Dermis blood vessel endothelial cell (primary cell): ENCODE measurements at places on chromosomes 12 and 14. TPM values are rescaled to one million over a fixed set of nuclear protein-coding genes. Genes with fewer than 3 reads are reported as not detected.
A peak's percentile ranks its signal among the peaks of the same experiment; 100 is the strongest.

TUBA1C gene
- total RNA-seq: 221 and 355 TPM in 2 replicates

WASHC4 gene
- 151 and 161 TPM in 2 replicates for total RNA-seq

CLBA1 gene
- total RNA-seq: 3.7 and 4.6 TPM in 2 replicates

KLRB1 gene
- not detected in 2 replicates for total RNA-seq

PRIM1 gene
- total RNA-seq: 7.7 and 12.4 TPM in 2 replicates

DDX51 gene
- 6.8 and 7.5 TPM in 2 replicates for total RNA-seq

MSI1 gene
- total RNA-seq: not detected in 2 replicates

RFX4 gene
- total RNA-seq: not detected in 2 replicates

TCL1B gene
- total RNA-seq: not detected in 2 replicates

DNA sequence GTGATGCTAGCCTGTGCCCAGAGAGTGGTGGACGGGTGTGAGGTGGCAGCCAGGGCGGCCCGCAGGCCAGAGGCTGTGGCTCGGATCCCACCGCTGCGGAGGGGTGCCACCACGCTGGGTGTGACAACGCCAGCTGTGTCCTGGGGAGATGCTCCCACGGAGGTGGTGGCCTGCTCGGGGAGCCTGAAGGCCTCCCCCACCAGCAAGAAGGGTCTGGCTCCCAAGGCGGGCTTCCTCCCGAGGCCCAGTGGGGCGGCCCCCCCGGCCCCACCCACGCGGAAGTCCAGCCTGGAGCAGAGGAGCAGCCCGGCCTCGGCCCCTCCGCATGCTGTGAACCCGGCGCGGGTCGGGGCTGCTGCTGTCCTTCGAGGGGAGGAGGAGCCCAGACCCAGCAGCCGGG, 38.2 kb downstream of the KIF26A start:
- no peak for DNase-seq

GRCh38 chr14:55571125-55571889, 8.7 kb upstream of the KTN1 start:
- DNase-seq: no peak

DNA sequence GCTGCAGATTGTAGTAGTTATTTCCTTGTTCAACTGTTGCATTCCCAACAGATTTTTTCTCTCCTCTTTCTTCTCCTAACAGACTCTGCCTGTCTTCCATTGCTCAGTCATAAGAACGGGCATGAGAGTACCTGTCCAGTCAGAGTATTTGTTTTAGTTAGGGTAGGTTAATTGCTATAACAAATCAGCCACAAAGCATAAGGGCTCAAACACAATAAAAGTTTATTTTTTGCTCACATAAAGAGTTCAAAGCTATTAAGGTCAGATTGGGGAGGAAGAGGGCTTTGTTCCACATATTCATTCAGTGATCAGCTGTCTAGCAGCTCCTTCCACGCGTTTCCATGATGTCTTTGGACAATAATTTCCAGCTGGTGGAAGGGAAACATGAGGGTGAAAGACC, 92.8 kb upstream of the PLXNC1 start:
- no peak for DNase-seq

DNA sequence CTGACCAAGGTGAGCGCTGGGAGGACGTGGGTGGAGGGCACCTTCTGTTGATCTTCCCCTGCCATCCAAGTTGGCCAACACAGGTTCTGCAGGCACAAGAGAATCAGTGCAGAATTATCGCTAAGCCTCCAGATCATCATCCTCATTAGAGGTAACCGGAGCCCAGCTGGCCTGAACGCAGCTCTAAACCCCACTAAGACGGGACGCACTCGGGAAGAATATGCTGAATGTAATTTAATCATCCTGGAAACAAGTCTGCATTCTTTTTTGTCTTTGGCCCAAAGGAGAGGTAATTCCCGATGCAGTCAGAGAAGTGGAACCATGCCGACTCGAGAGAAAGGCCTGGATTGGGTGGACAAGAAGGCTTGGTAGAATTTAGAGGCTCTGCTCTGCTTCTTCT, 111.0 kb upstream of the GSC start:
- no peak for DNase-seq

DNA sequence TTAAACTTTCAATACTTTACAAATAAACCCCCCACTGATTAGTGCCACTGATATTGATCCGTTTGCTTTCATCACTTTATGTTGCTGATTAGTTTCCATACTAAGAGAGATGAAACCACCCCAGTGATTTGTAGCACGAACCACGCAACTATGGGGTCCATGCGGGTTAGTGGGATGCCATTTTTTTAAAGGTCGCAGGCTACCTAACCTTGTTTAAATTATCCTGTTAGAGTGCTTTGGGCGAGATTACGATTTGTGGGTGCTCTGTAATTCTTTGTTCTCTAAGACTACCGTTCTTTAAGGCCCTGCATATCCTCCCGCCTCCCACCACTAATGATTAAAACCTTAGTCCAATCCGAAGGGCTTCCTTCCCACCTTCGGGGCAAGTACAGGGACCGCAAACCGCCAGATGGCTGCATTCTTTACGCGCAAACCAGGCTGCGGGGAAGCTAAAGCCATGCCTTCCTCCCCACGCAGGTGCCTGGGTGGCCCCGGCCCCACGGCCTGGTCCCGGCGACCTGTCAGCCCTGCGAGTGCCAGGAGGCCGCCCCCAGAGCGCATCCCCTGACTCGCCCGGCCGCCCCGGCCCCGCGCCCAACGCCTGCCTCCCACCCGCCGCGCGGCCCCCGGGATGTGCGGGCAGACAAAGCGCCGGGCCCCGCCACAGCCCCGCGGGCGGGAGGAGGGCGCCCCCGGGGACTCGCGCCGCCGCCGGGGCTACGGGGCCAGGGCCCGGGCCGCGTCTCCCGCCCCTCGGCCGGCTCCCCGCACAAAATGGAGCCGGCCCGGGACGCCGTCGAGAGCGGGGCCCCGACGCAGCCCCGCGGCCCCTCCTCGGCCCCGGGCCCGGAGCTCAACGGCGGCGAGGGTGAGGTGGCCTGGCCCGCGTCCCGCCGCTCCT, 759 bp downstream of the NFYB start:
- DNase-seq: peak; percentile 59

DNA sequence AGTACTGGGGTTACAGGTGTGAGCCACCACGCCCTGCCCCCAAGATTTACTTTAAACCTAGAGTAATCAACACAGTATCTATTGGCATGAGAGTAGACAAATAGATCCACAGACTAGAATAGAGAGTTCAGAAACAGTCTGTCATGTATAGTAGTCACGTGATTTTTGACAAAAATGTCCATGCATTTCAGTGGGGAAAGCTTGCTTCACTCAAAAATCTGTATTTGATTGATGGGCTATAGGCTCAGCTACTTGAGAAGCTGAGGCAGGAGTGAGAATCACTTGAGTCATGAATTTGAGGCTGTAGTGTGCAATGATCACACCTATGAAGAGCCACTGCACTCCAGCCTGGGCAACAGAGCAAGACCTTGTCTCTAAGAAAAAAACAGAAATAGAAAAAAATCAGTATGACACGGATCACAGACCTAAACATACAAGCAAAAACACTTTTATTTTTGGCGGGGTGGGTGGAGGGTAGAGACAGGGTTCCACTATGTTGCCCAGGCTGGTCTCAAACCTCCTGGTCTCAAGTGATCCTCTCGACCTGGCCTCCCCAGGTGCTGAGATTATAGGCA, 7.6 kb upstream of the ORAI1 start:
- DNase-seq: no peak

- DNase-seq: no peak
These were observed 4.0 kb downstream of the GOLGA5 start for GRCh38 chr14:92797935-92798653.

DNA sequence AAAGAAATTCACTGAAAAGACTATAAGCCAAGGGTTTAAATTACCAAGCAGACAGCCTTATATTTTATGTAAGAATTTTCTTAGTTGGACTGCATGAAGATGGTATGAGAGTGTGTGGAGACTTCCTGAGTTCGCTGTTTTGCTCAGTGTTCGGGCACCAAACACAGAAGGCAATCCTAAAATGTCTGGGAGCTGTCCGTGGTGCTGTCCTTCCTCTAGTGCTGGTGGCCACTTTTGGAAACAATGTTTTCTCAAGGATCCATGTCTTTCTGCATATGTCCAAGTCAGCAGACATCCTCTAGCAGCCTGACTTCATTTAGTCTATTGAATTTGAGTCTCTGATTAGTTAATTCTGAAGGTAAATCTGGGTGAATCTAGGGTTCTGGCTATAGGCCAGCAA, 135.8 kb downstream of the SLC8A3 start:
- DNase-seq: peak; percentile 49

- DNase-seq: no peak
These were observed 21.0 kb downstream of the PIGH start for GRCh38 chr14:67579040-67579439.

- DNase-seq: no peak
These were observed 5.7 kb downstream of the MAP3K9 start for GRCh38 chr14:70803321-70804310.

DNA sequence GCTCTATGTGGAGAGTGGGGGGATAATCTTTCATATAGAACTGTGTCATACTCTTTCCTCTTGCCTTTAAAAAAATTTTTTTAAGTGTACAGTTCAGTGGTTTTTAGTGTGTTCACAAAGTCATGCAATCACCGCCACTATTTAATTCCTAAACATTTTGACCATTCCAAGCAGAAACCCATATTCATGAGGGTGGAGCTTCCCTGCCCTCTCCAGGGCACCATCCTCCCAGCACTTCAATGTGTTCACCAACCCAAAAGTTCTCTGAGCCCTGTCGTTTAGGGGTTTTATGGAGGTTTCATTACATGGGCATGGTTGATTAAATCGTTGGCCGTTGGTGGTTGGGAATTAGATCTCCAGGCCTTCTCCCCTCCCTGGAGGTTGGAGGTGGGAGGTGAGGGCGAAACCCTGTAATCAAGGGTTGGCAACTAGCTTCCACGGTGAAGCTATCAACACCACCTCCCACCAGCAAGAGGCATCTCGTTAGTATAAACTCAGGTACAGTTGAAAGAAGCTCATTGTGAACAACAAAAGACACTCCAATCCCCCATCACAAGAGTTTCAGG, 42.8 kb upstream of the WNK1 start:
- DNase-seq: no peak

GRCh38 chr14:32426028-32426427, 96.9 kb downstream of the AKAP6 start:
- DNase-seq: no peak

DNA sequence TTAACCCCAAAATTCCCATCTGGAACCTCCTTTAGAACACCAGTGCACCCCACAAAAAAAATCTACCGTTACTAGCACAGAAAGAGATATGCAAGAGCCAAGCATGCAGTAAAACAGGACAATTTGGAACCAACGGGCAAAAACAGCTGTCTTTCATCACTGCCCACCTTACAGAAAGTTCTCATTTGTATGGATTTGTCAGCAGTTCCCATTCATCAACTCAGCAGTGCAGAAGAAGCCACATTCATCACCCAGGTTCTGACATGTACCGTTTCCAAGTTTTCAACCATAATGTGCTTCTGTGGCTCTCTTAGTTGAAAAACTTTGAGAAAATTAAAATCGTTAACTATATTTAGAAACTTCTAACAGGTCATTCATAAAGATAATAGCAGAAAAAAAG, 387.0 kb downstream of the RPS29 start:
- DNase-seq: no peak

DNA sequence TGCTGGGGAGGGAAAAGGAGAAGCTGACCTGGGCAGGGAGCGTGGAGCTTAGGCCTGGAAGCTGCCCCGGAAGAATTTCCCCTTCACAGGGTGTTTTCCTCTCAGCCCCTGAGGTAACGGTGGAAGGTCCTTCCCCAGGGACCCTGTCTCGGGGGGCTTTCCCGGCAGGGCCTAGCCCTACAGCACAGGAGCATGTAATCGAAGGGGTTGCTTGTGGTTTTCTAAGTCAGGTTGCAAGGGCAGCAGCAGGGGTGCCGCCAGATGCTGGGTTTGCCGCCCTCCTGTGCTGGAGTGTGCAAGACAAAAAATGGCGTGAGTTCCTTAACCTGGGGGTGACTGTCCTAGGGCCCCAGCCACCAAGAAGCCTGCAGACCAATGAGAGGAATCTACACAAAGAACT, 1.6 kb upstream of the KRT74 start:
- DNase-seq: no peak

DNA sequence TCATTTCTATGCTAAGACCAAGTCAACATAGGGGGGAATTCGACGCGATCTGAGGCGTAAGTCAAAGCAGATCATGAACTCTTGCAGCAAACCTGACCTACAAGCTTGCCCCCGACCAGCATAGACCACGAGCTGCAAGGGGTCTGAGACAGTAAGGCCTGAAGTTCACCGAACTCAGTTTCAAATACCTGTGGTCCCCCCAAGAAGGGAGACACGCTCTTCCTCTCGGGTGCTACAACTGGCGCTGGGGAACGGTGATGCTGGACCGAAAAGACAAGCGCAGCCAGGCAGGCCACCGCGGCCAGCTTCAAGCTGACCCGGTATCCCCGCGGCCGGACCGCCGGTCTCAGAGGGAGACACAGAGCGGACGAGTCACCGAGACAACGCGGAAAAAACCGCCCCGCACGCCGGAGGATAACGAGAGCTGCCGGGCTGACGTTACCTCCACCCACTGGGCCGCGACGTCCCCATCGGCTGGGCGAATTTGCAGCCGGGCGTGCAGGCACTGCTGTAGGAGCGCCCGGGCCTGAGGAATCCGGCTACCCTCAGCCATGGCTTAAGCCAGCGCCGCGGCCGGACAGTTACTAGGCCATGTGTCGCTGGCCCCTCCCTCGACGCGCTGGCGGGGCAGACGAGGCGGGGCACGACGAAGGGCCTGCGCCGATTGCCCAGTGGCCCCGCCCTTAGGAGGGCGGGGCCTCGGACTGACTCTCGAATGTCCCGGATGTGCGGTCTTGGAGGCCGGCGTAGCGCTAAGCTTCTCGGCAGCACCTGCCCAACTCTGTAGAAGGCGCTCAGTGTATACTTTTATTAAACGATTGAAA, at the start of gene DTD2:
Gene DTD2, minus strand, starts transcription at position 666 of the 824 bp plus-strand sequence. Its CDS starts 113 bp downstream, at position 553.
- DNase-seq: peak; percentile 96

DNA sequence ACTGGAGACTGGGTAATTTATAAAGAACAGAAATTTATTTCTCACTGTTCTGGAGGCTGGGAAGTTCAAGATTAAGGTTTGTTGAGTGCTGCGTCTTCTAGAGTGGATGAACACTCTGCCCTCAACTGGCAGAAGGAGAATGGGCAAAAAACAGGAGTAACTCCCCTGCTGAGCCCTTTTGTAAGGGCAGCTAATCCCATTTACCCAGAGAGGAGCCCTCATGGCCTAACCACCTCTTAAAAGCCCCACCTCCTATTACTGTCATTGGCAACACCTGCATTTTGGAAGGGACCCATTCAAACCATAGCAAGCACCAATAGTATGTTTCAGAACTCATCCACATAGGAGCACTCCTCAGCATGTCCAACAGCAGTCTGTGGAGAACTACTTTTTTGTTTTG, 47.4 kb downstream of the BORCS5 start:
- no peak for DNase-seq

- DNase-seq: peak; percentile 96
These were observed 129.3 kb upstream of the RASSF8 start for GRCh38 chr12:25829192-25829591.

DNA sequence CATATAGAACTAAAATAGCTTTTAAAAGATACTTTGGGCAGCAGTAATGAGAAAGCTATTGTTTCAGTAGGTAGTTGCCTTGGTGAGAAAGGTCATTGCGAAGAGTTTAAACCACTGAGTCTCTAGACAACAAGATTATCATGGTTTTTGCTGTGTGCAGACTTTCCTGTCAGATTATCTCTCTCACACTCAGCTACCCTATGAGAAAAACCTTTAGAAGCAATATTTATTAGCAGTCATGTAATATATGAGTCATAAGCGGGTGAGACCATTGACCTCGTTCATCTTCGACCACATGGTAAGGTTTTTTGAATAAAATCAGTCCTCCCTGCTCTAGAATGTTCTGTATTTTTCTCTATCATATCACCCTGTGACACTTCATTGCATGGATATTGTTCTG, 59.9 kb downstream of the GPR65 start:
- DNase-seq: no peak
